GM13976 (cell line): ENCODE measurements at places on chromosomes 11 and 22.

DNA sequence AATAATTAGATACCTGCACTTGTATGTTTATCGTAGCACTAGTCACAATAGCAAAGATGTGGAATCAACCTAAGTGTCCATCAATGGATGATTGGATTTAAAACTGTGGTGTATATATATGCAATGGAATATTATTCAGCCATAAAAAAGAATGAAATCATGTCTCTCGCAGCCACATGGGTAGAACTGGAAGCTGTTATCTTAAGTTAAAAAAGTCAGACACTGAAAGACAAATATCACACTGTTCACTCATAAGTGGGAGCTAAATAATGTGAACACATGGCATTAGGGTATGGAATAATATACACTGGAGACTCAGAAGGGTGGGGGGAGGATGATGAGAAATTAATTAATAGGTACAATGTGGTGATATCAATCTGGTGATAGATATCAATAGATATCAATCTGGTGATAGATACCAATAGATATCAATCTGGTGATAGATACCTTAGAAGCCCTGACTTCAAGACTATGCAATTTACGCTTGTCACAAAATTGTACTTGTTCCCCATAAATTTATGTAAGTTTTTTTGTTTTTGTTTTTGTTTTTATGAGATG, 2.0 kb downstream of the LMO2 start:
- no peak for DNase-seq

- no peak for DNase-seq
Observed at GRCh38 chr11:479311-479710, 27.7 kb downstream of the RNH1 start.

DNA sequence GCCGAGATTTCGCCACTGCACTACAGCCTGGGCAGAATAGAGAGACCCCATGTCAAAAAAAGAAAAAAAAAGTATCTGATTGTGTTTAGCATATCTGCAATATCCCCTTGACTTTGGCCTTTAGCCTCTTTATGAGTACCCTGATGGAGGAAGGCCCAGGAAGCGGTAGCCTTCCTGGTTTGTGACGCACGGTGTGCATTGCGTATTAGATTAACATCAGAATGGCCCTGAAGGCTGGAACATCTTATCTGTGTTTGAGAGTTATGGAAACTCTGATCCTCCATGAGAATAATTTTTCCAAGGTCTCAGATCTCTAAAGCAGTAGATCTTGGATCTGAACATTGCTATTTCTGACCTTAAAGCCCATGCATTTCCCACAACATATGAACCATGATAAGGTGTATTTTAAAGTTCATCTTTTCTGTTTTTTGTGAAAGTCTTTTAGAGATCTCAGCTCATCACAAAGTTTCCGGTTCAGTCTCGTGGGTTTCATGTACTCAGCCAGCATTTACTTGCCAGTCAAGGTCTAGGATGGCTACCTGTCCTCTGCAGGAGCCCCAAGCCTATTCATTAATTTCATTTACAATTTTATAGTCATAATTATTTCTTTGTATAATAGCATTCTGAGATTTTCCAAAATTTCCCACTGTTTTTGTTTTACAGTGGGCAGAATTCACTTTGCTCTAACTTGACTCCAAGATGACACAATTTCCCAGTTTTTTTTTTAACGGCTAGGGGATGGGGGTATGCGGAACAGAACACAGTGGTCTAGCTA, 605 bp upstream of the FDX1 start:
- DNase-seq: no peak

- DNase-seq: no peak
Observed at GRCh38 chr22:30036656-30037055, 43.6 kb upstream of the HORMAD2 start.

GRCh38 chr11:24514219-24514594, 17.4 kb downstream of the LUZP2 start:
- DNase-seq: peak; percentile 14

- DNase-seq: no peak
Observed at GRCh38 chr11:65501472-65502273, 2.8 kb downstream of the MALAT1 start.

DNA sequence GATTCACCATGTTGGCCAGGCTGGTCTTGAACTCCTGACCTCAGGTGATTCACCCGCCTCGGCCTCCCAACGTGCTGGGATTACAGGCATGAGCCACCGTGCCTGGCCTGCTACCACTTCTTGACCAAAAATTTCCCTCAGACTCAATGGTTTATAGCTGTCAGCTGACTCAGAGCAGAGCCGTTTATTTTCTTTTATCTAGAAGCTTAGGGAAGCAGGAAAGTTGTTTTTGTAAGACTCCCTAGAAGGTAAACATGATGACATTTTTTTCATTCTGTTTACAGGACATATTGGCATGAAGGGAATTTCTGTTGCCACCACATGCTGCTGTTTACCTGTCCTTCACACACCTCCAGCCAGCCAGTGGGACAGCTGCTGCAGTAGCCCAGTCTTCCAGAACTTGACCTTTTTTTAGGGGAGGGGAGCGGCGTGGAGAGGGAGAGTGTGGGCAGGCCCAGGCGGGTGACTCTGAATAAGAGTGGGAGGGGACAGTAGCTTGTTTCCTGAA, 56.1 kb upstream of the PTPRJ start:
- no peak for DNase-seq

DNA sequence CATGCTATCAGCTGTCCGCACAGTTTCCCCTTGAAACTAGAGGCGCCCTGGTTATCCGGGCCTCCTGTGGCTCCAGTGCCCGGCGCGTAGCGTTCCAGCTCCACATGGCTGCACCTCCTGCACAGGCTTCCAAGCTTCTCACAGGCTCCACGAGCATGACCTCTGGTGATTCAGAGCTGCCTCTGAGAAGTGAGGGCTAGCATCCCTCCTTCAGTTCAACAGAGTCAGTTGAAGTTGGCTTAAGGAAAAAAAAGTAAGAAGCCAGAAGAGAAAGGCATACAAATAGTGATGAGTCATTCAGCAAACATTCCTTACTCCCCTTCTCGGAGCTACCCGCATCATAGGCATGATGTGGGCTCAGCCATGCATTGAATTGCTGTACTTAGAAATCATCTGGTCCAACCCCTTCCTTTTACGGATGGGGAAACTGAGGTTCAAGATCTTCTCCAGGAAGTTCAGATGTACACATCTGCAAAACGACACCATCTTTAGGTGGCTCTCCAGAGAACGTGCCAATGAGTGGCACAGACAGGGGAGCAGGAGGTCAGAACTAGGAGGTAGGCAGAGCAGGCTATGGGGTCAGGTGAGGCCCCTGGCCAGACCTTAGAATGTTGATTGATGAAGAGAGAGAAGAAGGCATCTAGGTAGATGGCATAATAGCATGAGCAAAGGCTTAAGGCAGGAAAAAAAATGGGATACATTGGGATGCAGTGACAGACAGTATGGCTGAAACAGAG, 216.3 kb upstream of the TBCEL start:
- DNase-seq: no peak

- DNase-seq: no peak
Observed at GRCh38 chr11:18191376-18191775, 18.7 kb downstream of the MRGPRX4 start.

DNA sequence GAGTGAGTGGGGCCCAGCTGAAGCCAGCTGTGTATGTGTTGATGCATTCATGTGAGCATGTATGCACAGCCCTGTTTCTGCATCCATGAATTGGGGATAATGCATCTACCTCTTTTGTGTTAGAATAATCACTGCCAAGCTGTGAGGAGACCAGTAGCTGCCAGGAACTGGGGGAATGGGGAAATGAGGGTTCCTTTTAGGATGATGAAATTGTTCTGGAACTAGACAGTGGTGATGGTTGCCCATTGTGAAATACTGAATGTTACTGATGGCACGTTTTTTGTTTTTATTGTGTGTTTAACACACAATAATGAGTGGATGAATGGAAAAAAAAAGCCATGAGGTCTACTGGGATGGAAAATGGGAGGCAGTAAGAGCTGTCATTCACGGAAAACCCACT, 45.3 kb upstream of the WNT11 start:
- no peak for DNase-seq

GRCh38 chr11:126896025-126896424, 104.5 kb downstream of the KIRREL3 start:
- no peak for DNase-seq

DNA sequence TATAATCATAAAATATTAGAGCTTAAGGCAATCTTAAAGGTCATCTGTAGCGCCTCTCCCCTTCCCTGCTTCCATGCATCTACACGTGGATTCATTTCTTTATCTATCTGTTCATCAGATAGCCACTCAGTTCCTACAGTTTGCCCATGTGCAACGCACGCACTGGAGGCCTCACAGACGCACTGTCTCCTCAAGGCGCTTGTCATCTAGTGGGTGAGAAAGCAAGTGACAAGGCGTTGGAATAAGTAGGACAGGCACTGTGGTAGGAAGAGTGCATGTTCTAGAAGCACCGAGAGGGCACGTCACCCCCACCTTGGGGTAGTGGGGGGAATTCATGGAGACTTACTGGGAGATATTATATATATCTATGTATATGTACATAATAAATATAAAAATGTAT, 20.8 kb upstream of the JAM3 start:
- DNase-seq: no peak

- DNase-seq: no peak
Observed at GRCh38 chr11:86957976-86958646, 2.9 kb upstream of the FZD4 start.

GRCh38 chr11:15829312-15829711, 527.0 kb downstream of the SOX6 start:
- DNase-seq: peak; percentile 19

GRCh38 chr11:123544631-123545375, 109.6 kb downstream of the SCN3B start:
- DNase-seq: no peak

GRCh38 chr11:111472228-111472627, 40.0 kb downstream of the BTG4 start:
- DNase-seq: no peak

DNA sequence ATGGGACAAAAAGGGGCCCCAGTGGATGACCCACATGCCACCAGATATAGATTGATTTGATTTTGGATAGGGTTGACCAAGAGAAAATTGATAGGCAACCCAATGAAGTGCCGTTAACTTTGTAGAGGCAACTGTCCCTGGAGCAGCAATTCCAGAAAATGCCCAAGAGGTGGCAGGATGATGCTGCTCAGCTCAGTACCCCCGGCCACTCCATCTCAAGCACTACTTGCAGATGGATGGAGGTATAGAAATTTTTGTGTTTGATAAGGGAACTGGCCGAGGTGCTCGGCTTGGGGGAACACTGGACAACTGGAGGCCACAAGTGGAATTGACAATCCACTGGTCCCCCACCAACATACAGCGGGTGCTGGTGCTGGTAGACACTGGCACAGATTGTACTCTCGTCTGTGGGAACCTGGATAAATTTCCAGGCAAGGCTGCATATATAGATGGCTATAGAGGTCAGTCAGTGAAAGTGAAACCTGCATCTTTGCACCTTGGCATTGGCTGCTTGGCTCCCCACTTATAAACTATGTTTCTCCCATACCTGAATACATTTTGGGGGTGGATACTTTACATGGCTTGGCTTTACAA, 86.3 kb downstream of the CCDC83 start:
- DNase-seq: peak; percentile 53

DNA sequence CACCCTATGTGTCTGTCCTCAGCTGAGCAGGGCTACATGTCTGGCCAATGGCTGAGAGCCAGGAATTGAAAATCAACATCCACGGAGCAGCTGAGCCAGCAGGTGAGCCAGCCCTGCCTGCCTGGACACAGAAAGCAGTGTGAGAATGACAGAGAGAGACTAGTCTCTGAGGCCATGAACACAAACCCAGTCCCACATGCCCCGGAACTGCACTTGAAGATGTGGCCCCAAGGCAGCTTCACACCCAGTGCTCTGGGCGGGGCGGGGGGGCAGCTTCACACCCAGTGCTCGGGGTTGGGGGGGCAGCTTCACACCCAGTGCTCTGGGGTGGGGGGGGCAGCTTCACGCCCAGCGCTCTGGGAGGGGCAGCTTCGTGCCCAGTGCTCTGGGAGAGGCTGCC, 37.6 kb downstream of the TRMU start:
- no peak for DNase-seq

DNA sequence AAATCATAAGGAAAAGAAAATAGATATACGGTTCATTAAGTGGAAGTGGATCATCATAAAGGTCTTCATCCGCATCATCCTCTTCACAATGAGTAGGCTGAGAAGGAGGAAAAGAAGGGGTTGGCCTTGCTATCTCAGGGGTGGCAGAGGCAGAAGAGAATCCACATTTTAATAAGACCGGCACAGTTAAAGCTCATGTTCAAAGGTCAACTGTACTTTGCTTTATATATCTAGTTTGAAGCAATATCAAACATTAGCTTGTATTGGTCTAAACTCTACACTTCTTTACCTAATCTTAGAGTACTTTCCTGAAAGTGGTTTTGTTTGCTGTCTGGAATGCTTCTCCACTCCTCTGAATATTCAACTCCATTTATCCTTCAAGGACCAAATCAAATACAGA, 5.7 kb upstream of the PPFIBP2 start:
- DNase-seq: no peak

GRCh38 chr22:46575911-46576555, 38.6 kb upstream of the CELSR1 start:
- DNase-seq: no peak

DNA sequence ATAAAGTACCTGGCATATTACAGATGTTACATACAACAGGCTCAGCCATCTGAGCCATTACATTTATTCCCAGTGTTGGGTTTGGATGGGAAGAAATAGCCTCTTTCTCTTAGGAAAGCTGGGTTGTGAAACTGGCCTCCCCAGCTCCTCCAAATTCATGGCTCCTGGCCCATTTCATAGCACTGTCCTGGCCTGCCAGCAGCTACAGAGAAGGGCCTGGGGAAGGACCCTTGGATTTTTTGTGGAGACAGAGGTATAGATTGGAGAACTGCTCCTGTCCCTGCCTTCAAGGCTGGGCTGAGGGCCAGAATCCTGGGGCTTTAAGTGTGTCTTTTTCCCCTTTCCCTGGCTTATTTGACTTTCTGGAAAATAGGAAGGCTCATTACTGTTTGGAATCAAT, 18.0 kb downstream of the PKNOX2 start:
- no peak for DNase-seq

GRCh38 chr11:68677432-68677831, 6.9 kb upstream of the GAL start:
- no peak for DNase-seq

DNA sequence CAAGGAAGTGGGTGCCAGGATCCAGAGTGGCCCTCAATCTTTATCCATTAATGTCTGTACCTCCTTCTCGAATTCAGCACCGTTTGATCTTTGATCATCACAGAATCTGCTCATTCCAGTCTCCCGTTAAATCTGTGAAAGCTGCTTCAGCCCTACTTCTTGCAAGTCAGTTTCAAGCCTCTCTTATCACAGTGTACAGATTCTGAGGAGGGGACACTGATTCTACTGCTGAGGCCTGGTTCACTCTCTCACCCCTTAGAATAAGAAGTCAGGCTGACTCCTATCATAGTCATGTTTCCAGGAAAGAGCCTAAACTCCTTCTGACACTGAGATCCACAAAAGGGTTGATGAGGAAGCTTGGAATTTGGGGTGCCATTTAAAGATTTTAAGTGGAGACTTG, 39.0 kb downstream of the MAML2 start:
- DNase-seq: no peak

DNA sequence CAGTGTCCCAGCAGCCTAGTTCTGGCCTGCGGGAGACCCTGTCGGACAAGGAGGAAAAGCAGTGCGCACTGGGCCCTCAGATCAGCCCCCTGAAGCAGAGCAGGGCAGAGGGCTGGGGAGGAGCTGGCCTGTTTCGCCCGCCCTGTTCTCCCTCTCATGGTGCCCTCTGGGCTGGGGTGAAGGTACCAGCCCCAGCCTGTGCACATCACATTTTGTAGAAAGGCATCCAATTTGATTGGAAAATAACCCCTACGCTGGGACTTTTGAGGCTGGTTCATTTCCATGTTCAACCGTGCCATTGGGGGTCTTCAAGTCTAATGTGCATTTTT, 832 bp upstream of the NAP1L4 start:
- no peak for DNase-seq
